Natural killer cell treated with Interleukin-12 subunit alpha and Interleukin-12 subunit beta and Interleukin-15 and Interleukin-18, amount 100 ng/mL, for 72 hours (primary cell): ENCODE measurements at places on chromosomes 2 and 18. TPM values are rescaled to one million over a fixed set of nuclear protein-coding genes. Genes with fewer than 3 reads are reported as not detected.

GRCh38 chr2:16952368-16952767, 286.7 kb upstream of the CYRIA start:
- H3K36me3 ChIP-seq, result no peaks in the 10 kb centered on the region
- H3K27me3 ChIP-seq, result no peaks in the 10 kb centered on the region
- no peaks in the 10 kb centered on the region for H3K4me1 ChIP-seq
- no peak overlapping the region for H3K4me3 ChIP-seq

GRCh38 chr2:219702796-219703545, 75.5 kb downstream of the SLC4A3 start:
- no peak for DNase-seq
- H3K27me3 ChIP-seq, result peaks cover 24% of the 10 kb centered on the region
- no peak overlapping the region for H3K4me3 ChIP-seq
- no peaks in the 10 kb centered on the region for H3K4me1 ChIP-seq
- no peak overlapping the region for H3K27ac ChIP-seq
- H3K36me3 ChIP-seq, result no peaks in the 10 kb centered on the region

The PARD6G gene
- not detected for total RNA-seq

DNA sequence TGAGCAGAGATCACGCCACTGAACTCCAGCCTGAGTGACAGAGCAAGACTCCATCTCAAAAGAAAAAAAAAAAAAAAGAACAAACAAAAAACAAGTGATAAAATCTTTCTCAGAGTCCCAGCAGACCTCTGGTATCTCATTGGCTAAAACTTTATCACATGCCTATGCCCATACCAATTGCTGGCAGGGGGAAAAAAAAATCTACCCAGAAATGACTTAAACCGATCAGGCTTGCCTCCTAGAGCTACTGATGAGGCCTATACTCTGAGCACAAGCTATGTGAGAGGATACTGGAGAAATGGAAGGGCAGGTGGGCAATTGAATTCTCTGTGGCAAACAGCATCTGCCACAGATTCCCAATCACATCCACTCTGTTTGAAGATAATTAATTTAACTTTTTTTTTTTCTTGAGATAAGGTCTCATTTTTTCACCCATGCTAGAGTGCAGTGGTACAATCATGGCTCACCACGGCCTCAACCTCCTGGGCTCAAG, 49.0 kb downstream of the FBXO36 start:
- no peak overlapping the region for H3K4me3 ChIP-seq
- no peaks in the 10 kb centered on the region for H3K36me3 ChIP-seq
- H3K27me3 ChIP-seq, result no peaks in the 10 kb centered on the region
- H3K4me1 ChIP-seq, result no peaks in the 10 kb centered on the region
- H3K27ac ChIP-seq, result no peak overlapping the region

DNA sequence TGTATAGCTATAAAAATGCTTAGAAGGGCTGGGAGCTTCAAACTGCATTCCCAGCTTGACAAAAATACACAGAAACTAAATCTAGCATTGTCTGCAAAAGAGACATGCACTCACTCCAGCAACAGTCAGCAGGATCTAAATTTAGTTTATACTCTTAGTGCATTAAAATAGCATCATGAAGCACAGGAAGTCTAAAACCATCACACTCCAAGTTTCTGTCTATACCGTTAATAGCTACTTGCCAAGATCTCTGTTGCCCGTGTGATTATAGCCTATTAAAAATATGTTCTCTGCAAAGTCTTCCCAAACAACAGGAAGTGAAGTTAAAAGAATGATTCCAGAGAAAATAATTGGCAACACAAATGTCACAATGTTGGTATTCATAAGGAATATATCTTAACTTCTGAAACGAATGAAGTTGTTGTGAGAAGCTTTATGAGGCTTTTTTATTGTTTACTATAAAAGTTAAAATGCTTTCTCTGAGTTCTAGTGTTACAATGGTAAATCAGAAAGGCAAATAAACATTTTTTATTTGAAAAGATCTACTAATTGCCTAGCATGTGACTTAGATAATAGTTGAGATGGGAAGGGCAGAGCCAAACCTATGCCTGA, 184.2 kb downstream of the ZNF385B start:
- H3K27ac ChIP-seq, result no peak overlapping the region
- no peak overlapping the region for H3K4me3 ChIP-seq
- H3K36me3 ChIP-seq, result no peaks in the 10 kb centered on the region

- no peak overlapping the region for H3K27ac ChIP-seq
- no peak for DNase-seq
- H3K27me3 ChIP-seq, result no peaks in the 10 kb centered on the region
- no peak overlapping the region for H3K4me3 ChIP-seq
- H3K4me1 ChIP-seq, result peaks cover 6% of the 10 kb centered on the region
Measured at GRCh38 chr18:74976331-74976909, 232.5 kb downstream of the PTGR3 start.

DNA sequence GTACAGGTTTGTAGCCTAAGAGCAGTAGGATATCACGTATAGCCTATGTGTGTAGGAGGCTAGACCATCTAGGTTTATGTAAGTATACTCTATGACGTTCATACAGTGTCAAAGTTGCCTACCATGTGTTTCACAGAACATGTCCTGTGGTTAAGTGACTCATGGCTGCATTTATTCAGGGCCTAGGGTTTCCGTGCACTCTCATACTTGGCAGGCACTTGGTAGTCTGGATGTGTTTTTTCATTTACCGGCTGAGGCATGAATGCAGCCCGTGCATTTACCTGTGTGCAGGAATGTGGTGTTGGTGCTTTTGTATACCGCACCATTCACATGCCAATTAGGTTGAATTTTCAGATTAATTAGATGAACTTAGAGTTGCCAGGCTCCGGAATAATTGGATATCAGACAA, 43.4 kb downstream of the MYL12B start:
- peaks cover 34% of the 10 kb centered on the region for H3K27me3 ChIP-seq
- no peaks in the 10 kb centered on the region for H3K4me1 ChIP-seq
- no peaks in the 10 kb centered on the region for H3K36me3 ChIP-seq
- peak overlapping the region; percentile 14 for H3K27ac ChIP-seq

GRCh38 chr18:2589345-2590068, 18.1 kb downstream of the NDC80 start:
- DNase-seq, result no peak
- no peaks in the 10 kb centered on the region for H3K27me3 ChIP-seq
- H3K4me1 ChIP-seq, result peaks cover 13% of the 10 kb centered on the region
- H3K27ac ChIP-seq, result no peak overlapping the region

The IHH gene
- total RNA-seq, result 0.28 TPM

The PNKD gene
- total RNA-seq, result 20.6 TPM

DNA sequence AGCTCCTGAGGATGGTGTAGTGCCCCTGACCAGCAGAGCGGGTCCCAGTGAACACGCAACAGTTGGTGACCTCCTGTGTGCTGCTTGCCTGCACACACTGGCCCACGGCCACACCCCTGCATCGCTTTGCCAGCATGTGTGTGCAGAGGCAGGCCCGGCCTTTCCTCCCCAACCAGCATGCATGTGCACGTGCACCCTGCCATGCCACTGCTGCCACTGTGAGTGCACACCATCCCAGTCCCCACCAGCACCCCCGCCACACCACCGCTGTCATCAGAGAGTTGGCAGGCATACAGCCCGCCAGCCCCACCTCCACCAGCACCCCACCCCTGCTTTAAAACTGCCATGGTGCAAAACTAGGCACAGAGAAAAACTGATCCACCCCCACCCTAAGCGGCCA, 197.4 kb upstream of the SRD5A2 start:
- no peak overlapping the region for H3K27ac ChIP-seq
- H3K4me3 ChIP-seq, result no peak overlapping the region
- H3K4me1 ChIP-seq, result no peaks in the 10 kb centered on the region
- H3K36me3 ChIP-seq, result peaks cover 18% of the 10 kb centered on the region
- H3K27me3 ChIP-seq, result peaks cover 49% of the 10 kb centered on the region
- no peak for DNase-seq

DNA sequence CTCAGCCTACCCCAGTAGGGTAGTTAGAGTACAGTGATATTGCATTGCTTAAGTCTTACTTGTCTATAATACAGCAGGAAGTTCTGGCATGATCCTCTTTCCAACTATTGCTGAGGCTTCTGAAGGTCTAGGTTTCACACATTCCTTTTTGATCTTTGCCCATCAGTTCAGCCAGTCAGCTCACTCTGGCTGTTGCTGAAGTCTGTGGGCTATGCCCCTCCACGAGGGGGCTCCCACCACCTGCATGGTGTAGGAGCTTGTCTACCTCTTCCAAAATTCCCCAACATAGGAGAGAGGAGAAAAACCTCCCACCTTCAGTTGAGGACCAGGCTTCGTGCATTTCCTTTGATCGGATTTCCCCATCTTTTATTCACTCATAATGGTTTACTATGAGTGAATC, 26.3 kb downstream of the PROKR1 start:
- DNase-seq, result no peak
- H3K4me3 ChIP-seq, result no peak overlapping the region
- H3K27me3 ChIP-seq, result peaks cover 55% of the 10 kb centered on the region
- no peaks in the 10 kb centered on the region for H3K36me3 ChIP-seq
- H3K27ac ChIP-seq, result no peak overlapping the region

The RAB6C gene
- not detected for total RNA-seq

GRCh38 chr18:69978732-69979715, 31.4 kb upstream of the CD226 start:
- peaks cover 71% of the 10 kb centered on the region for H3K4me1 ChIP-seq
- peak overlapping the region; percentile 79 for H3K4me3 ChIP-seq
- DNase-seq, result no peak
- peak overlapping the region; percentile 93 for H3K27ac ChIP-seq
- peaks cover 43% of the 10 kb centered on the region for H3K36me3 ChIP-seq

DNA sequence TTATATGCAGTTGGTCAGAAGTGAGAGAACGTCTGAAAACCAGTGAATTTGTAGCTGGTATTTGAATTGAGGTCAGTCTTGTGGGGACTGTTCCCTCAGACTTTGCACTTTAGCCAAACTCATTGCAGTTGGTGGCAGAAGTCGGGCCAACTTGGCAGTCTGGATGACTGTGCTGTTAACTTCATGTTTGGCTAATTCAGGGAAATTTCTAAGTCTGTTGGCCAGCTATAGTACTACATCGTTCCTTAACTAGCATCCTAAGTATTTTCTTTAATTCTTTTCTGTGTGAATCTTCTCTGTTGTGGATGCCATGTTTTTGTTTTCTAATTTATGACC, 806.8 kb upstream of the GCFC2 start:
- peaks cover 4% of the 10 kb centered on the region for H3K36me3 ChIP-seq
- H3K4me1 ChIP-seq, result no peaks in the 10 kb centered on the region
- no peak overlapping the region for H3K4me3 ChIP-seq
- no peak for DNase-seq
